ENCODE measurements at places on chromosomes 1 and 21.

DNA sequence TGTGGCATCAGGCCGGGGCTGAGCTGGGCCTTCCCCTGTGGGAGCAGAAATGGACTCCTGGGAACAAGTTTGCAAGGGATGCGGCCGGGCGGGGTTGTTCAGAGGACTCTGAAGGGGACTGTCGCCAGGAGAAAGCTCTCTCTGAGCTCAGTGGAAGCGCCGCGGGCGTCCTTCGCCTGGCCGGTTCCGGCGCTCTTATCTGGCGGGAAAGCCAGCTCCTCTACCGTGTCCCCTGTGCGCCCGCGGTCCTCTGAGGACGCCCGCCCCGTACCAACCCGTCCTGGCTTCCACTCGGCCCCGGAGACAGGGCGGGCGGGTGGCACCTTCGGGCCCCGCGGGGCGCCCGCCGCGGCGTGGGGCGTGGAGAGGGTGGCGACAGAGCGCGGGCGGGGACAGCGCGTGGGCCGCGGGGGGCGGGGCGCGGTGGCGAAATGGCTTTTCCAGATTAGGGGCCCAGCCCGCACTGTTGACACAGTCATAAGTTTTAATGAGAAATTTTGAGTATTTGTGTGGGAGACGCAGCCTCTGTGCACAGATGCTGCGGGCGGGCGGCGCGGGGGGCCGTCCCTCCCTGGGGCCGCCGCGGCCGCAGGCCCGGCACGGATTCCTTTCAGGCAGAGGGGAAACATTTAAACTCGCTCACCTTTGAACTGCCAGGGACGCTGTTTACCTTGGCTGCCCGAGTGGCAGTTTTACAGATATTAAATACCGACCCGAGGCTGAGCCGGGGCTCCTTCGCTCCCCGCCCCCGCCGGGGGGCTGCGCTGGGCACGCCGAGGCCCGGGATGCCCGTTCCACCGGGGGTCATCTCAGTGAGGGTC lies 70.2 kb downstream of the FOXD2 start:
- no peak for DNase-seq

- DNase-seq = peak; percentile 79
These were observed 107.8 kb upstream of the WNT4 start for GRCh38 chr1:22250724-22251123.

- no peak for DNase-seq
These were observed 69.2 kb upstream of the MAGI3 start for GRCh38 chr1:113320972-113321680.

- no peak for DNase-seq
These were observed 15.1 kb upstream of the SERTAD4 start for GRCh38 chr1:210217482-210217881.

DNA sequence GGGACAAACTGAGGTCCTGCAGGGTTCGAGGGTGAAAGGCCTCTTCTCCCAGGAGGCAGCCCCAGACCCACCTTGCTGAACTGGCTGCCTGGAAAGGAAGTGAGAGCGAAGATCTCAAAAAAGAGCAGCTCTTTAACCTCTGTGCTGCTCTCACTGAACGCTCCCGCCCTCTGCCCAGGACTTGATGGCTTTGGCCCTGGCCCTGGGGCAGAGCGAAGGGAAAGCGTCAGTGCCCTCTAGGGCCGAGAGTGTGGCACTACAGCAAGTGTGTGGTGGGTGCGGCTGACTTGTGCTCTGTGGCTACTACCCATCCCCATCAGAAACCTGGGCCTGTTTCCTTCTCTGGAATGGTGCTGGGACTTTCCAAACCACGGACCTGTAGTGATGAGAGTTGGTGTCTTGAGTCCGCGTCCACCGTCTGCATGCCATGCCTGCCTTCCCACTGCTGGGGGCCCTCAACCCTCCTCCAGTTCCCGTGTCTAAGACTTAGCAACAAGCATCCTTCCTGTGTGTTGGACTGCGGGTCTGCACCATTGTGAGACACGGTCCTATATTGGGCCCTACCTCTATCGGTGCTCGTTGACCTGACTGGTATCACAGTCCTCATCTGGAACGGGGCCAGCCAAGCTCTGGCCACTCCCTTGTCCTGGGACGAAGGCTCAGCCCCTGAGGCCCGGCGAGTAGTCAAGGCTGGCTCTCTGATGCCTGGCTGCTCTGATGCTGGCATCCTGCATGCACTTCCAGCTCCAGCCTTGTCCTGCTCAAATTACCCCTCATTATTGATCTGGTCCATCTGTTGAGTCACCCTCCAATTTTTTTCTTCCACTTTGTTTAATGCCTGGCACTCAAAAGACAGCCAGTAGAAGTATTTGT lies 180.3 kb downstream of the DISC1 start:
- peak; percentile 52 for DNase-seq

GRCh38 chr1:246199086-246199645 lies 307.9 kb downstream of the SMYD3 start:
- no peak for DNase-seq
